ENCODE measurements at places on chromosomes 2 and 18. TPM values are rescaled to one million over a fixed set of nuclear protein-coding genes. Genes with fewer than 3 reads are reported as not detected.

- no peaks in the 10 kb centered on the region for H3K4me1 ChIP-seq
- no peak for DNase-seq
- no peak overlapping the region for H3K4me3 ChIP-seq
- H3K27me3 ChIP-seq: no peaks in the 10 kb centered on the region
- H3K36me3 ChIP-seq: peaks cover 23% of the 10 kb centered on the region
These were observed 42.3 kb downstream of the NOL10 start for GRCh38 chr2:10647441-10647840.

DNA sequence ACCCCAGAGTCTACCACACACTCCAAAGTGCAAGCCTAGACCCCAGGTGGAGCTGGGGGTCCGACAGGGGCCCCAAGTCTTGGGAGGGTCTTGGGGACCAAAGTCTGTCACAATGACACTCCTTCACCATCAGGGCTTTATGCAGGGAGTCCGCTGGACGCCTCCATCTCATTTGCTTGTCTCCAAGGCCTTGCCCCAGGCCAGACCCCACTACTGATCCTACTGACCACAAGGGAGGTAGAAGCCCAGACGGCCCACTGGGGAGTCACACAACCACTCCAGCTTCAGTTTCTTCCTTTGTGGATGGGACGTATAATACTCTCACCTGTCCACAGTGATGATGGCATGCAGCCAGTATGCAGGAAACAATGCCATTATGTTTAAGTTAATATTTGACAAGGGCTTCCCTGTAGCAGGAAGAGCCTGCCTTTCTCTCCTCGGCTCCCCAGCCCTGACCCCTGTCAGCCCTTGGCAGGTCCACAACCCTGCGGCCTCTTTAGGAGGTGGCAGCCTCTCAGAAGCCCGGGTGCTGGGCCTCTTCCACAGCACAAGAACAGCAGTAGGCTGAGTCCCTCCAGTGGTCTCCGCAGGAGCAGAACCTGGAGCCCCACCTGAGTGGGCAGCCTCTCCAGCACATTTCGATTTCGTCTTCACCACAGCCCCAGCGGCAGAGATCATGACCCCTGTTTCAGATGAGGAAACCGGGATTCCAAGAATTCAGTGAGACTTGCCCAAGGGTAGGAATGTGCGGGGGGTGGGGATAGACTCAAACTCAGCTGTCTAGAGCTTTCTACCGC is 6.5 kb downstream of the BIN1 start:
- no peaks in the 10 kb centered on the region for H3K4me1 ChIP-seq
- no peak overlapping the region for H3K27ac ChIP-seq
- DNase-seq: no peak
- H3K4me3 ChIP-seq: no peak overlapping the region

- no peak overlapping the region for H3K27ac ChIP-seq
- no peaks in the 10 kb centered on the region for H3K36me3 ChIP-seq
- no peaks in the 10 kb centered on the region for H3K27me3 ChIP-seq
These were observed 1488.8 kb upstream of the NXPH2 start for GRCh38 chr2:140269000-140269399.

The SLC8A1 gene
- total RNA-seq: 13.7 TPM
